ENCODE measurements at places on chromosomes 5 and 9. TPM values are rescaled to one million over a fixed set of nuclear protein-coding genes. Genes with fewer than 3 reads are reported as not detected.

GRCh38 chr5:139565411-139566305, 4.5 kb downstream of the UBE2D2 start:
- no peak for DNase-seq

- DNase-seq: no peak
Measured at GRCh38 chr9:136942881-136943230, 1.7 kb downstream of the FBXW5 start.

GRCh38 chr5:118606940-118607339, 381.4 kb downstream of the DTWD2 start:
- DNase-seq: no peak

DNA sequence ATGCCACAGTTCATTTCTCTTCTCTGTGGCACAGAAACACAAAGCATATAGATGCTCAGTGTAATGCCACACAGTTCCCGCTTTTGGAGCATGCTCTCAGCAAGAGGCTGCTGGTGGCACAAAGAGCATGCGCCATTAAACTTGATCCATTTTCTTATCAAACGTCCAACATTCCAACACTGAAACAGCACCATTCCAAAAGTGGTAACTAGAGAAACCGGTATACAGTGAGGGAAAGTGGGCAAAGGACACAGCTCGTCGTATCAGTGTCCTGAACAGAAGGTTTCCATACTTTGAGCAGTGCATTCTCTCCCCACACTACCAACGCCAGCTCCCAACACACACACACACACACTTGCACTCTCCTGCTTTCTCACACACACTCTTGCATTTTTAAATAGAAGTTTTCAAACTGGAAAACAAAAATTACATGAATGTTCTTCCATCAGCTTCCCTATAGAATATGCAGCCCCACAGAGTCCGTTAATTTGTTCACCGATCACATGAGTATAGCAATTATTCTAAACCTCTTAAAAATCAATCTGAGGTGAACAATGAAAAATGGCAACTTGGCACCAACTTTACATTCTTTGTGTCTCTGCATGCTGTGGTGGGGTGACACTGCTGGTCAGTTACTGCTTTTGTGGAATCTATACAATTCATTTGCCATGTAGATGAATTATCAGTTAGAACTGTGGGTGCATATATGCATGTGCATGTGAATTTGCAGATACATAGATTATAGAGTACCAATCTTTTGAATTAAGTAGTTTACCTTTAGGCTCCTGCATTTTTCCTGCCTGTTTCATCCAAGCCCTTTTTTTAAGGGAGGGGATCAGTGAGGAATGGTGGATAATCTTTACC, 5.7 kb downstream of the NFIB start:
- no peak for DNase-seq

The SLC34A3 gene
- not detected for total RNA-seq

The CCDC192 gene
- total RNA-seq: not detected

Data from H4 (cell line).